RCC 7860 (cell line): ENCODE measurements at places on chromosomes 7 and 10.

DNA sequence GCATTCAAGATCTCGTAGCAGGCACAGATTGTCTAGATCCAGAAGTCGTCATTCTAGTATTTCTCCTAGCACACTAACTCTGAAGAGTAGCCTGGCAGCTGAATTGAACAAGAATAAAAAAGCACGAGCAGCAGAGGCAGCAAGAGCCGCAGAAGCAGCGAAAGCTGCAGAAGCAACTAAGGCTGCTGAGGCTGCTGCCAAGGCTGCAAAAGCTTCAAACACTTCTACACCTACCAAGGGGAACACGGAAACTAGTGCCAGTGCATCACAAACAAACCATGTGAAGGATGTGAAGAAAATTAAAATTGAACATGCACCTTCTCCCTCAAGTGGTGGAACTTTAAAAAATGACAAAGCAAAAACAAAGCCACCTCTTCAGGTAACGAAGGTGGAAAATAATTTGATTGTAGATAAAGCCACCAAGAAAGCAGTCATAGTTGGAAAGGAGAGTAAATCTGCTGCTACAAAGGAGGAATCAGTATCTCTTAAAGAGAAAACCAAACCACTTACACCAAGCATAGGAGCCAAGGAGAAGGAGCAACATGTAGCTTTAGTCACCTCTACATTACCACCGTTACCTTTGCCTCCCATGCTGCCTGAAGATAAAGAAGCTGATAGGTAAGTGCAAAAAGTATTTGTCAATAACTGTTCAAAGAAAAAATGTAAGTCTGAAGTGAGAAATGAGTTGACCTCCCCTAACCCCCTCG is 37.7 kb downstream of the CDK13 start:
- DNase-seq, result no peak

DNA sequence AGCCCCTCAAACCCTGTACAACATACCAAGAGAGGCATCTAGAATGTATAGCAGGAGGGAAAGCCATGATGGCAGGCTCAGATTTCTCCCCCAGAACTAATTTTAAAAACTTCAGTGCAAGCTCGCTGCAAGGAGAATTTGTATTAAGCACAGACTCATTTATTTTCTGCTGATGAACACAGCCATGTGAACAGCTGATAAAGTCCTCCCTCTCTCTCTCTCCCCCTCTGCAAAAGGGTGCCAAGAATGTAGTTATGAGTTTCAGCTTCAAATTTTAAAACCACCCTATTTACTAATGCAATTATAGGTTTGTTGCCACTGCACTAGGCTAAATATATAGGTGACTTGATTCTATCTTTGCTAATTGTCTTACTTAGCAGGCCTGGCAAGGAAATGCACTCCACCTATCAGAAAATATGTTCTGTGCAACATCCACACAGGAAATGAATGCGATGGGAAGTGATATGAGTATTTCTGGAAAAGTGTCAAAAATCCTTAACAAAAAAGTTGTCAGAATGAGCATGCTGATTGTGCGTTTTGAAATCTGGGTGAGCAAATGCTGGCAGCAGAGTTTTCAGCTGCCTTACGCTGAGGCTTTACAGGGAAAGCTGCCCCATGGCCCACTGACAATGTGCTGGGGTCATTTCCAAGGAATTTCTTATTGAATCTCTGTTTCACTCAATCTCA is 43.4 kb upstream of the GHITM start:
- no peak for DNase-seq

DNA sequence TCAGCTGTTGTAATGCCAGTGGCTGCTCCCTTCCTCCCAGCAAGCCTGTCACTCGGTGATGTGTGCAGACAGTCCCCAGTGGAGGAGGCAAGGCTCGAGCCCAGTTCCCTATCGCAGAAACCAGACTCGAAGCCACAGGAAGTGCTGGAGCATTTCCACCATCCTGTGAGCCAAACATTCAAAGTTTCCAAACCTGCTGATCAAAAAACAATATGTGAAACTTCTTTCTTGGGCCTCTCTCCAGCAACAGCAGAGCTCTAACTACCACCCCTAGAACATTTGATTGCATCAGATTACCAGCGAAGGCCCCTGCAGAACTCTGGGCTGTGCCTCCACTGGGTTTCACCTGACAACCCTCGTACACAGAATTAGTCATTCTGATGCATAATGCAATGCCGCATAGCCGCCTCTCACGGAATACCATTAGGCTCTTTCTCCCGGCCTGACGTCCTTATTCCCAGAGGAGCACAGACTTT is 94.0 kb downstream of the ELMO1 start:
- no peak for DNase-seq

GRCh38 chr10:133103311-133103910 is 15.7 kb downstream of the ADGRA1 start:
- DNase-seq, result no peak

DNA sequence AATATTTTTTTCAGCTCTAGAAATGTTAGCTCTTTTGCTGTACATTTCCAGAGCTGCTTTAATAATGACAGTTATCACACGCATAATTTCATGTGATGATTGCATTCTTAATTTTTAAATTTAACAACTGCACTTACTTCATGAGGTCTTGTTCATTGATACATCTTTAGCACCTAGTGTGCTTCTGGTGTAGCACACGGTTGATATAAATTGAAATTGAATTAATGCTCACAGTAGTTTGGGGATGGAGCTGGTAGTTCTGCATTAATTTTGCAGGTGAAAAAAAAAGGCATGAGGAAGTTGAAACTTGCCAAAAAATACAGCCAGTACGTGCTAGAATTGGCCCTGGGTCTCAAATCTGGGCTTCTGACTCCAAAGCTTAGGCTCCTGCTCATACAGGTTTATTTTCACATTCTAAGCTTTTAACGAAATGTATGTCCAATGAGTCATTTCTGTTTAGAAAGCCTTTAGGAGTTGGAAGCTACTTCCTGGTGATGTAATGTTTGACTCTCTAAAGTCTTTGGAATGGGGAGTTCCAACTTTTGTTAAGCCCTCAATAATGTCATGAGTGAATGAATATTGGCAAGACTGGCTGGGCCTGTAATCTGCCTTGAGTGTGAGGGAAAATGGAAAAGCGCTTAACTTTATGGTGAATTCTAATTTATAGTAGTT is 62.5 kb downstream of the DAGLB start:
- peak; percentile 92 for DNase-seq

DNA sequence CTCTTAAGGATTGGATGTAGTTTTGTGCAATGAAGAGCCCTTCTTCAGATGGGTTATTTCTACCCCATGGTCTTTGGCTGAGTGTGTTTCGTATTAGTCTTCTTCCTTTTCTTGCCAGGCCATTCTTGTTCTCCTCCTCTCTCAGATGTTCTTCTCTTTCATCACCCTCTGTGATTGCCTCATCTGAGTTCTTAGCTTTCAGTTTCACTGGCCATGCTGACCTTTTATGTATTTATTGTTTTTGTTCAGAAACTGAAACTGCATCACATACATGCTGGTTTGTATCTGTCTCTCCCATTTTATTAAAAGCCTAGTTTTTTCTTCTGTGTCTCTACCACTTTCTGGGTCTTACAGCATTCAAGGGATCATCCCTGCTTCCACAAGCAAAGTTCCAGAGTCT is 21.7 kb upstream of the PCGF5 start:
- DNase-seq, result no peak

GRCh38 chr7:138021889-138022288 is 20.0 kb upstream of the CREB3L2 start:
- peak; percentile 32 for DNase-seq

DNA sequence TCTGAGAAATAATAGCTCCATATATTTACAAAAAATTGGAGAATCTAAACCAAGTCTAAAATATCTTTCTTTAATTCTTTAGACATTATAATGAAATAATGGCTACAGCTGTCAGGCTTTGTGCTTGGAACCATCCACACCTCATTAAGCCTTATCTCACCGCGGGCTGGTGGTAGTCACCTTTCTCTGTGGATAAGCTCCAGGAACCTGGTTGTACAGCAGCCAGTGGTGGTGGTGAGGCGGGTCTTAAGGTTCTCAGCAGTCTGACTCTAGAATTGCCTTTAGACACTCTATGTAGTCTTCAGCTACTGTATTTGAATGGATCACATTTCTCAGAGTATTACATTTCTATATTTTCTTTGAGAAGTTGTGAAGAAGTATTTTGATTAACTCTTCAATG is 34.2 kb downstream of the CUL1 start:
- no peak for DNase-seq

DNA sequence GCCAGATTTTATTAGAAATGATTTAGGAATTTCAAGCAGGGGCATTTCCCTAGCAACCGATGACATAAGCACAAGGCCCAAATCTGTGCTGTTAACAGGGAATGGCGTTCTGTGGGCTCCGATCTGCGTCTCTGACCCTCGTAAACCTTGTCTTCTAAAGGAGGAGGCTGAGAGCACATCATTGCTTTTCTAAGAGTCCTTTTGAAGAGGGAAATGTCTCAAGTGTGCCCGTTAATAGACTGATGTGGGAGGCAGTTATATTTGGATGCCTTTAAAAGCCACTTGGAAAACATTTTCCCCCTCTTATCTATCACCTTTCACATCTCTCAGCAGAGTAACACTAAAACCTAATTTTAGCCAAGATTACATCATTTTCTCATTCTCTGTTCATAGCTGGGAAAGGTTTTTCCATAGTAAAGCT is 424.1 kb upstream of the GALNT17 start:
- DNase-seq, result no peak

- DNase-seq, result no peak
These were observed 188.5 kb downstream of the ADRA2A start for GRCh38 chr10:111265341-111265740.

- DNase-seq, result no peak
These were observed 7.3 kb upstream of the SNX13 start for GRCh38 chr7:17947620-17948019.

DNA sequence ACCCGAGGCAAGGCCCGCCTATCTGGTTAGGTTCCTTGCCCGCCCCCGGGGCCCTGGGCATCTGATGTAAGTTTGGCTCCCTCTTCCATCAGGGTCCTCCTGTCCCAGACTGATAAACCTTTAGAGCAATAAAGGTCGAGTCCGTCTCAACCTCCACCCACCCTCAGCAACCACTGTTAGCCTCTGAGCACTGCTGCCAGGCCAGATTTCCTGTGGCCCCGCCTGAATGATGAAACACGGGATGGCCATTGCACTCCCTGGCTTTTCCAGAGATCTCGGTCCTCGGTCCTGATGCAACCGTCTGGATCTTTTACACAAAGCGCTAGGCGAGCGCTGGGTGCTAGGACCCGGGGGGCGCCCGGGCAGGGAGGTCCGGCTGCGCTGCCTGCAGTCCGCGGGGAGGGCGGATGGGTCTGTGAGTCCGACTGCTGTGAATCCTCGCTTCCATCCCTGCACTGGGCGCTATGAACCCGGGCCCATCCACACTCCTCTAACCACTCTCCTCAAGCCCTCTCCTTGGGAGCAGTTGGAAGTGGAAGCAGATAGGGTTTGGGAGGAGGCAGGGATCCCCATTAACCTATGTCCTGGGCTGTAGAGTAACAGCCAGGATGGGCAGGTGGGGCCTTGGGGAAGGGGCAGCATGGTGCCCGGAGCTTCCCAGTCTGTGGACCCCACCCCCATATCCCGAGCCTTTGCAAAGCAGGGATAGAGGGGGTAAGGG is 875 bp upstream of the DDIT4 start:
- DNase-seq, result peak; percentile 79

DNA sequence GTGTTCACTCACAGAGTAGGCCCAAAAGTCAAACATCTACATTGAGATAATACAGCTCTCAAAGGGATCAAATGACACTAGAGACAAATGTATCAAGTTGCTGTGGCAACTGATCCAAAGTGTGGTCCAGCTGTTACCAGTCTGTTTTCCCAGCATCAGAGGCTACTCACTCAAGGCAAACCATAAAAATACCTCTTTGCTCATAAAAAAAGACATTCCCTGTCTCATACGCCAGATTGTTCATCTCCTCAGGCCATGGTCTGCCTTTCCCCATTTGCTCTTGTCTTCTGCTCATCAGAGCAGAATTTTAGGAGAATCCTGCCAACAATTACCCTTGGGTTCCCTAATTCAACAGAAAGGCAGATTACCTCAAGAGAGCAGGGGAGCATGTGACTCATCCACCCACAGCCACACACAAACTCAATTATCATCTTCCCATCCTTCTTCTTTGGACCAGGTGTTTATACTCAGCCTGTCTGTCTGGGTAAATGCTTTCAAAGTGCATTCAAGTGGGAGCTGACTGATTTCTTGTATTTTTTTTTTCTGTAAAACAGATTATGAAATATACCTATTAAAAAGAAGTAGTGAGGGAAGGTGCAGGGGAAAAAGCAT is 226.5 kb upstream of the HPS1 start:
- DNase-seq, result no peak

- DNase-seq, result peak; percentile 8
These were observed 30.3 kb downstream of the HACD1 start for GRCh38 chr10:17586821-17587234.

GRCh38 chr7:127690806-127691205 is 38.8 kb downstream of the SND1 start:
- DNase-seq, result no peak

DNA sequence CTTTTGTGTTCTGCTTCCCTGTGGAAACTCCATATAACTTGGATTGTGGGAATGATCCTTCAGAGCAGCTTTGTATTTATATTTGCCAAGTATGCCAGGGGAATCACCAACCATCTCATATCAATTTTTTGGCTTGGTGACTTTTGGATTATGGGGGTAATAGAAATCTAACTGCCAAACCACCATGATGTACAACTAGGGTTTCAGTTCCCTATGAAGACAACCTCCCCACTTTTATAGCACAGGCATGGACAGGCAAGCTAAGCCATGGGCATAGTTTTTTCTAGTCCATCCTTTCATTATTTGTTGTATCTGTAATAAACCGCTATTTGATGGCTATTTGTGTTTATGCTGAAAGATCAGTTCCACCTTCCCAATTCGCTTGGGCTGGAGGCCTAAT is 17.7 kb downstream of the NPY start:
- DNase-seq, result no peak

DNA sequence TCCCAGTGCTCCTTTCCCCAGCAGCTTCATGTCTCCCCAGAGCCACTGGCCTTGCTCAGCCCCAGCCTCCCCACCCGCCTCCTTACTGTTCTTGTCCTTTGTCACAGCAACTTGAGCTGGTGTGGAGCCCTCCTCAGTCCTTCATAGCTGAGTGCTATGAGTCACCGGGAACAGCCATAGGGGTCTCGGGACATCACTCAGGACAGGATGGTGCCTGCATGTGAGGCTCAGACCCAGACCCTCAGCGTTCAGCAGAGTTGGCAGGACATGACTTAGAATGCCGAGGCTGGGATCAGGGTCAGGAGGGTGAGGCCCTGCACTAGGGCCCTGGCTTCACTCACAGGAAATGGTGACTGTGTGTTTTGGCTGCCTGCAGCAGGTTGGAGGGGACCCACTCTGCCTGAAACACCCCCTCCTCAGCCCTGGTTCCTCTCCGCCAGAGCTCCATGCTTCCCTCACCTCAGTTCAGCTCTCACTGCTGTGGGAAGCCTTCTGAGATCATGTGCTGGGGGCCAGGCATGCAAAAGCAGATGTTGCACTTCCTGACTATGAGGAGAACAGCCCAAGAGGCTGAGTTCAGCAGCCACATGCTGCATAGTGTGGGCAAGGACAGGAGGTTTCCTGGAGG is 40.7 kb upstream of the GJD4 start:
- no peak for DNase-seq

GRCh38 chr7:130344271-130344866 is at the start of gene CPA5:
CPA5 (plus strand) TSS chr7:130344816; CDS start chr7:130346486, 1,670 bp downstream.
- no peak for DNase-seq

- no peak for DNase-seq
These were observed 772 bp downstream of the PRDX3 start for GRCh38 chr10:119177708-119178371.
